ENCODE measurements at places on chromosomes 5 and 9. TPM values are rescaled to one million over a fixed set of nuclear protein-coding genes. Genes with fewer than 3 reads are reported as not detected.

The GRIN1 gene
- total RNA-seq, result not detected

The HIGD2A gene
- total RNA-seq, result 79.3 TPM

The TMED9 gene
- 248 TPM for total RNA-seq

The PLPP7 gene
- total RNA-seq, result 0.73 TPM

DNA sequence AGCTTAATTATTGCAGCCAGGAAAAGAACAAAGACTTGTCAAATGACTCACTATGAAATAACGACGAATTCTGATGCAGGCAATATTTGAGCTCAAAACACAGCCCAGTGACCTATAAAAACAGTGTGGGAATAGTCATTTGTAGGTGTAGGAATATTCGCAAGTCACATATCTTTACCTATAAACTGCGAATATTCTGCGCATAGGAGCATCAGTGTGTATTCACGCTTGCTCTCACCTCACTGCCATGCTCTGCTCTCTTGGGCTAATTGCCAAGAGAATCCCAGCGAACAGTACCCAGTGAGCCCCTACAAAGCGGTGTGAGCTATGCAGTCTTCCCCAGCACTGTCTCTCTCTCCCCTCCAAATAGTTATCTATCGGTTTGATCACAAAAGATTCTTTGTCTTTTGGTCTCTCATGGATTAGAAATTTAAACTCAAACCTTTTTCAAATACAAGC, 74.2 kb downstream of the ST8SIA4 start:
- H3K4me1 ChIP-seq, result peaks cover 15% of the 10 kb centered on the region
- H3K27me3 ChIP-seq, result peaks cover 2% of the 10 kb centered on the region
- H3K4me3 ChIP-seq, result no peak overlapping the region

GRCh38 chr5:6193310-6193709, 185.0 kb downstream of the MED10 start:
- no peak overlapping the region for H3K27ac ChIP-seq
- H3K27me3 ChIP-seq, result no peaks in the 10 kb centered on the region
